ENCODE measurements at places on chromosomes 11 and 22. TPM values are rescaled to one million over a fixed set of nuclear protein-coding genes. Genes with fewer than 3 reads are reported as not detected.

DNA sequence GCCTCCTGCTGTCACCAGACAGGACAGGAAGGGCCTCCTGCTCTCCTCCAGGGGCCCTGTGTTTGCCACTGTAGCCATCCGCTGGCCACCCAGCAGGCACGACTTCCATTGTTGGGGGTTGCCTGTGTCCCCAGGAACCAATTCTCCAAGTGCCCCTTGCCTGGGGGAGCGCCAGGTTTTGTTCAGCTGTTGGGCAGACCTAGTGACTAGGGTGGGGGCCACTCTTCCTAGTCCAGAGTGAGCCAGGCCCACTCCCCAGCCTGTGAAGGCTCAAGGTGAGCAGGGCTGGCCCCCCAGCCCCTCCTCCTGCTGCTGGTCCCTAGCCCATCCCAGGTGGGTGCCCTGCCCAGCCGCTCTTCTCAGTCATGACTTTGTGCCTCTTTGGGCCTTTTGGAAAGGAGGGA, 30.9 kb downstream of the OSBPL5 start:
- DNase-seq = no peak

DNA sequence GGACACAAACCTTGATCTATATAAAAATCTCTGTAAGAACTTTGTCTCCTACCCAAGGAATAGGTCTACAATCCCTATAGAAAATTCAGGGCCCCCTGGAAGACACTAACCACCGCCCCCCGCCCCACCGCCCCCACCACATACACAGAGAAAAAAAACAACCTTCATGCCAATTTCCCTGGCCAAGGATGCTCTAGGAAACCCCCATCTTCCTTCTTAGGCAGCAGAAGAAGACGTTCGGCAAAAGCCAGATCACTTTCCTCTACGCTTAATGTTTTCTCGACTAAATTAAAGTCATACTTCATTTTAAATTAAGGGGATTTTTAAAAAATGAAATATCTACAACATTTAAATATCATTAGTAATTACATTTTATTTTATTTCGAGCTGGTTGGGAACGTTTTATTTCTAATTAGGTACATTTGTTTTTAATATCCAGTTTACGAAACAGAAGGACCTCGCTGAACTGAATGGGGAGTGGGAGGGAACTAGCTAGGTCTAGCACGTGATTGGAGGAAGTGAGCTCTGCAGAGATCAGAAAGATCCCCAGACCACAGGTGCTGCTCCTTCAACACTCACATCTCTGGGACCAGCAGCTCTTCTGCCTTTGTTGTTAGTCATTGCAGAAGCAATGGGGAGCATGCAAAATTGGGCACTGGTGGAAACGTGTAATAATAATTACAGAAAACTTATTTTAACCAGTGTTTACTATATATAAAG, 472.3 kb downstream of the MN1 start:
- DNase-seq = no peak

GRCh38 chr11:95346265-95346664, 115.3 kb upstream of the SESN3 start:
- no peak for DNase-seq

DNA sequence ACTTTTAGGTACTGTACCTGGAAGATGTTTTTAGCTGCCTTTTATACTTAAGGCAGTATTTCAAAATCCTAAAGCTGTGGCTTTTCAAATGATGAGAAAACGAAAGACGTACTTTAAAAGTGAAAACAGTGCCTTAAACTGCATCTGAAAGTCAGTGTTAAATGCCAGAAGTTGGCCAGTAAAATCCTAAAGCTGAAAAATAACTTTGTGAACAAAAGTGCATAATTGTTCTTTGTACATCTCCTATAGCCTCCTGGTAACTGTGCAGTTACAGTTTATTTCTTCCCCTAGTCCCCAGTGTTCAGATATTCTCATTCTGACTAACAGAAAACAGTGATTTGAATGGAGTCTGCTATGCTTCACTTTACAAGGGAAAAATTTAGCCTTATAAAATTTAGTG, 6.8 kb downstream of the EED start:
- no peak for DNase-seq

Gene BTG4
- 0.23 TPM for total RNA-seq

Gene APOA5
- not detected for total RNA-seq

- DNase-seq = no peak
Observed at GRCh38 chr11:13480198-13480597, 15.6 kb downstream of the PTH start.

Gene PTPRCAP
- total RNA-seq = 119 TPM

Gene OR56A3
- total RNA-seq = not detected

DNA sequence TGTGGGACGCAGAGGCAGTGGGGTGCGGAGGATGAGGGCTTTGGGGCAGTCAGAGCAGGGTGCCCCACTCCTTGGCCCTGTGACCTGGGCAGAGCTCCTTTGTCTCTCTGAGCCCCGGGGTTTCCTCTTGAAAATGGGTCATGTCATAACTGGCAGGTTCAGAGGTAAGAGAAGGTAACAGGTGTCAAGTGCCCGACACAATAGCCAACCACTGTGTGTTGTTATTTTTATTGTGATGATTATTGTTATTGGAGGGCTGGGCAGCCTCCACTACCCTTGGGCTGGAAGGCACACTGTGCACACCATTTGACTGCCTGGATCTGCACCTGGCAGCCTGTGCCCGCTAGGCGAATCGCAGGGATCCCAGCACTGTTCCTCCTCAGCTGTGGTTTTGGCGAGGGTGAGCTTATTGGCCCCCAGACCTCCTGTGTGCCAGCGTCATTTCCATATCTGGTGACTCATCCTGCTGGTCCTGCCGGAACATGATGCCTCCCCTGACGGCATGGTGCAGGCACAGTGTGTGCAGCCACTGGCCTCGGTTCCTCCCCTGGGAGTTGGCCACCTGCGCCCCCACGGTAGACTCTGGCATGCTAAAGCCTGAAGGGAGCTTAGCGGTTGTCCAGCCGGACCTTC, 15.4 kb upstream of the SOX10 start:
- no peak for DNase-seq

Gene C22orf42
- not detected for total RNA-seq

DNA sequence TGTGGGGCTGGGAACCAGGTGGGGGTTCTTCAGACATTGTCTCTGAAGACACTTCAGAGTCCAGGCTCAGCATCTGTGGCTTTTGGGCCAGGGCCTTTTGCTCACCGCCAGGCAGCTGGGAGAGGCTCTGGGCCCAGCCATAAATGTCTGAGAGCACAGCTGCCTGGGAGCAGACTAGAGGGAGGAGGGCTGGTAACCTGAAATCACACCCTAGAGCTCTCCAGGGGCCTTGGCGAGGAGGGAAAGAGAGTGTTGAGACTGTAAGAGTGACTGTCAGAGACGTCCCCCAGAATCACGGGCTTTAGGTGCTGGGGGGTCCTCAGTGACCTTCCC, 4.1 kb downstream of the TRABD start:
- DNase-seq = no peak

DNA sequence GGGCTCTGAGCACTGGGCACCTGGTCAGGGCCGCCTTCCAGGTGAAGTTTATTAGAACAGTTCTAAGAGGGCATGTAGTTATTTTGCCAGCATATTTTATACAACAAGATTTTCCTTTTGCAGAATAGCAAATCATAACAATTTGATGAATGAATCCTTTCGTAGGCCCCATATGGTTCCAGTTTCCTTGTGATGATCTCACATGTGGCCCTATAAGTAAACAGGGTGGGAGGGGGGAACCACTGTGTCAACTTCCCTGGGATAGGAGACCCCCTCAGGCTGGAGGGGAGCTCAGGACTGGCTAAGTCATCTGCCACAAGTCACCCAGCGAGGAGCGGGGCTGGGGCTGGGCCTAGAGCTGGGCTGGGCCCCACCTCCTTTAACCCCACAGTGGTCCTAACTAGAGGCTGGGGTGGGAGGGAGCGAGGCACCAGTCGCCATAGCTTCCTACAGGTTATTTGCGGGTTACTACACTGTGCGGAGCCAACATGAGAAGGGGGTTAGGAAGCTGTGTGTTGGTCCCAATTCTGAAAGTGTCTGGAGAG, 4.2 kb downstream of the FBLN1 start:
- no peak for DNase-seq

Gene NUP98
- 141 TPM for total RNA-seq

Gene OR5B21
- not detected for total RNA-seq

DNA sequence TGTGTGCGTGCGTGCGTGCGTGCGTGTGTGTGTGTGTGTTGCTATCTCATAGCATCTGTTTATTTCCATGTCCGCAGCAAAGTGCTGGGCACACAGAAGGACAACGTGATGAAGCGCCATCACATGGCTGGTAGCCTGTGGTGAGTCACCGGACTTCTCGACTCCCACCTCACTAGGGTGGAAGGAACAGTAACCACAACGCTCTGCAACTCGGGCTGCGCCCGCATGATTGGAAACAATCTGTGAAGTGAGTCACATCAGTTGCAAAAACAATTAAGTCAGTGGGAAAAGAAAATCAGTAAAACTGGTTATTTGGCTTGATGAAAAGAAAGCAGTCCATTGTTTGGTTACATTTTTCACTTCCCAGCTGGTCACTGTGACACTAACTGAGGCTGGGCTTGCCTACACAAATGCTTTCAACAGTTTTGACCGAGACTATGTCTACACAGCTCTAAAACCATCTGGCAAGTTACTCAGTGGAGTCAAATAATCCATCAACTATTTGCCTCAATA, 437.3 kb upstream of the CADM1 start:
- DNase-seq = no peak

Gene LRRC4C
- total RNA-seq = not detected

DNA sequence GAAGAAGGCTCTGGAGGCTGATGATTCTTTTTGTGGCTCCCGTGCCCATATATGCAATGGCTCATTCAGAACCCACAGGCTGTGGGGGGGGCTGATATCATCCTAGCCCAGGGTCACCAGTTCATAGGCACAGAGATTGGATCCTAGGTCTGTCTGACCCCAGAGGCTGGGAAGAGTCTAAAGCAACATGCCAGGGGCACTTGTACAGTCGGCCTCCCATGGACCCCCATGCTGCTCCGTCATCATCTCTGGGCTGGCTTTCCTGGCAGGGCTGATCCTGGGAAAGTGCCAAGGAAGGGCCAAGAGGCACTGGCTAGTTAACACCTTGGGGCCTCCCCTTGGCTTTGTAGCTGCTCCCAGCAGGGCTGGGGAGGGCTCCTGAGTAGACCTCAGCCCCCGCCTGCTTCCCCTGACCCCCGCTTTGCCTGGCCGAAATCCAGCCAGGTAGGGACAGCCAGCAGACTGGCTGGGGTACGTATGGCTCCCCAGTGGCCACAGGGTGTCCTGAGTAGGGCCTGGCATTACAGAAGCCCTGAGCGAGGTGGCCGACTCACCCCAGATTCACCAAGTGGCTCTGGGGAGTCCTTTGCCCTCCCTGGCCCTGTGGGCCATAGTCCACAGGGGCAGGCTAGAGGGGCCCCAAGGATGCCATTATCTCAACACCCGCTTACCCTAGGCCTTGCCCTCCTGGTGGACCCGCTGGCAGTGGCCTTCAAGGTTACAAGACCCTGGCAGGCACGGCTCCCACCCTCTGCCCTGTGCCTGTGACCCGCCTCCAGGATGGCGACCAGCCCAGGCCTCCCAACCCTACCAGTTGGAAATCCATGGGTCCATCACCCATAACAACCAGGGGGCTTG, 22.5 kb downstream of the FADS3 start:
- DNase-seq = no peak

Gene XKR3
- 0.24 TPM for total RNA-seq

Gene OR51V1
- total RNA-seq = not detected

Gene RNF215
- total RNA-seq = 12.4 TPM

- DNase-seq = peak; percentile 3
Observed at GRCh38 chr11:19026862-19027261, 33.7 kb downstream of the MRGPRX2 start.

DNA sequence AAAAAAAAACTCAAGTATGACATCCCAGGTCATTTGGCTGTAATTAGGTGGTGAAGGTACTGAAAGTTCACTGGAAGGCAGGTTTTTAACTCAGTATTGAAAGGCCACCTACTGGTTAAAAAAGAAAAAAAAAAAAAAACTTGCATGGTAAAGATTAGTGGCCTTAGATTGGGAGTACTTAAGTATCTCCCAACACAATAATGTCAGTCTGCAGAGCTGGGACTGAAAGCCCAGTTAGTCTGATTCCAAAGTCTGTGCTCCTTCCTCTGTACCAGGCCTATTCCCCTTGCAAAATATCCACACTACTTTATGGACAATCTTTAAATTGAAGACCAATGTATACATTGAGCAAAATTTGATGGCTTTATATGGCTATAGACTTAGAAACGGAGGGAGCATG, 85.5 kb downstream of the NOX4 start:
- no peak for DNase-seq

DNA sequence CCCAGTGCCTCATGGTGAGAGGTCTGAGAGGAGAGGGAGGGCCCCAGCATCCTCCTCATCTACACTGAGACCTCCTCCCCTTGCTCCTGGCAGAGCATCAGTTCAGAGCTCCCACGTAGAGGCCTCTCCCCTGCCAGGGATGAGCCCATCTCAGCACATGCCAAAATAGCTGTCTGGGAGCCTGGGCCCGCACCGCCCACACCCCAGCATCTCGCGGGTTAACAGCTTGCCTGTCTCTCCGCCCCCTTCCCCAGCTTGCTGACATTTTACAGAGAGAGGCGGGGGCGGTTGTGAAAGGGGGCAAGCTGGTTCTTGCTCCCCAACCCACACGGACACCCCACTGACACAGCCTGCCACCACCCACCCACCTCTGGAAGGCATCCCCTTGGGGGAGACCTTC, 6.4 kb downstream of the DGKZ start:
- peak; percentile 76 for DNase-seq

- peak; percentile 43 for DNase-seq
Observed at GRCh38 chr11:119318240-119319135, 1.6 kb upstream of the MCAM start.

GRCh38 chr11:102268083-102268984, 49.0 kb upstream of the BIRC3 start:
- peak; percentile 82 for DNase-seq

GRCh38 chr11:110791621-110792020, 79.4 kb upstream of the ARHGAP20 start:
- DNase-seq = no peak

Gene APOC3
- total RNA-seq = not detected

DNA sequence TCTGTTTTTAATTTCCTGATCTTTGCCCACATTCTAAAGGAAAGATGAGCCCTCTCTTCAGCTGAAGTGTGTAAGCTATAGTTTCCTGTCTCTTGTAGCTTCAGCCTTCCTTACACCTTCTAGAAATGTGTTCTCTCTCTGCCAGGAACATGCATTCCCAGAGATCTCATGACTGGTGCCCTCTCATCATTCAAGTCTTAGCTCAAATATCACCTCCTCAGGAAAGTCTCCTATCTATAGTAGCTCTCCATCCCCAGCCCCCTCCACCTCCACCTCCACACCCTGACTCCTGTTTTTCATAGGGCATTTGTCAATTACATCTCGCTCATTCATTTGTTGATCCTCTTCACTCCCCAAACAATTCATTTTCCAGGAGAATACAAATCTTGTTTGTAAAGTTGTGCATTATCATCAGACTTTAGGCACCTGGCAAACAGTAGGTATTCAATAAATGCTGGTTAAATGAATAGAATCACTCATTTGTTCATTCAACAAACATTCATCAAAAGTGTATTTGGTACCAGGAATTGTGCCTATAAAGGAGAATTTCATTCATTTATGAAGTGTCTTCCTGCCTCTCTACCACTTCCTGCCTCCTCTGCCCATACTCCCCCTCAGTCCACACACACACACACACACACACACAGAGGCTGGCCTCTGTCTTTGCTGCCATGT, 160.3 kb downstream of the BBOX1 start:
- DNase-seq = no peak

- DNase-seq = peak; percentile 58
Observed at GRCh38 chr22:38504731-38505540, 1.2 kb downstream of the DDX17 start.

GRCh38 chr22:23098230-23098705, 27.9 kb downstream of the GNAZ start:
- DNase-seq = no peak

- DNase-seq = no peak
Observed at GRCh38 chr11:78190374-78190773, 1.7 kb downstream of the USP35 start.

Gene SEC14L6
- not detected for total RNA-seq

Measured in activated T-cell treated with anti-CD3 and anti-CD28 coated beads, Interleukin-2, amount 50 U/mL, for 72 hours (primary cell).